Subcutaneous adipose tissue (tissue), 4 donors: ENCODE measurements at places on chromosomes 12 and 14. TPM values are rescaled to one million over a fixed set of nuclear protein-coding genes. Genes with fewer than 3 reads are reported as not detected.

Gene TESPA1
- total RNA-seq: 1.5 TPM

Gene PROX2
- not detected for total RNA-seq

Gene LTBP2
- 61.0 TPM for total RNA-seq

Gene ATF1
- 24.4 TPM for total RNA-seq

Gene INSM2
- not detected for total RNA-seq

Gene RPL10L
- not detected for total RNA-seq

Gene MYO1H
- not detected for total RNA-seq

Gene KLHDC2
- total RNA-seq: 104 TPM

Gene RBP5
- total RNA-seq: 2.2 TPM

Gene GSKIP
- total RNA-seq: 11.7 TPM

Gene KRT81
- not detected for total RNA-seq

Gene CBLN3
- total RNA-seq: 4.7 TPM

Gene OVCH1
- 0.17 TPM for total RNA-seq

Gene HDAC7
- total RNA-seq: 25.8 TPM

Gene HOTAIR
- total RNA-seq: 0.57 TPM

Gene PLBD1
- total RNA-seq: 19.2 TPM

Gene GRIN2B
- under 0.01 TPM for total RNA-seq

Gene ASCL1
- not detected for total RNA-seq

Gene IAPP
- total RNA-seq: not detected

Gene GALNT8
- 3.3 TPM for total RNA-seq

Gene TCL1B
- not detected for total RNA-seq

Gene NR2C1
- 85.0 TPM for total RNA-seq

Gene EIF4B
- total RNA-seq: 677 TPM

Gene LRIG3
- total RNA-seq: 87.2 TPM

Gene NPC2
- total RNA-seq: 422 TPM

Gene MYH6
- total RNA-seq: not detected

Gene ALDH1L2
- total RNA-seq: 10.9 TPM

Gene KERA
- total RNA-seq: not detected

Gene IL31
- total RNA-seq: not detected

Gene CCDC175
- total RNA-seq: not detected

Gene SLC10A1
- not detected for total RNA-seq

Gene PA2G4
- total RNA-seq: 89.8 TPM

Gene TTC8
- 21.6 TPM for total RNA-seq

Gene DTX3
- total RNA-seq: 1.8 TPM

Gene KRT75
- total RNA-seq: not detected

Gene HPD
- 0.66 TPM for total RNA-seq

Gene SLC6A13
- total RNA-seq: not detected

Gene OR6C76
- total RNA-seq: not detected

Gene LRRIQ1
- total RNA-seq: 0.44 TPM

Gene CIDEB
- total RNA-seq: 14.3 TPM

Gene DBX2
- not detected for total RNA-seq

Gene LRFN5
- 1.1 TPM for total RNA-seq

Gene SRGAP1
- total RNA-seq: 27.2 TPM

Gene TAS2R19
- total RNA-seq: 6.2 TPM

Gene KRT80
- total RNA-seq: not detected

Gene AQP2
- total RNA-seq: not detected

Gene ERP27
- total RNA-seq: 0.85 TPM

Gene OR10AD1
- total RNA-seq: not detected

Gene TMEM229B
- not detected for total RNA-seq

Gene KSR2
- total RNA-seq: not detected

Gene SLCO1B3
- not detected for total RNA-seq

Gene KRT79
- 0.22 TPM for total RNA-seq

Gene ABCC9
- 57.8 TPM for total RNA-seq

Gene CMA1
- total RNA-seq: 0.98 TPM

Gene VRTN
- total RNA-seq: not detected

Gene SERPINA1
- total RNA-seq: 2.1 TPM

Gene SCN8A
- total RNA-seq: 0.19 TPM

Gene RALGAPA1
- 70.5 TPM for total RNA-seq

Gene RND1
- total RNA-seq: 0.17 TPM
